GOT3 (cell line): ENCODE measurements at places on chromosomes 6 and 20.

GRCh38 chr20:14865169-14865568 is 527.8 kb upstream of the FLRT3 start:
- no peak for DNase-seq

DNA sequence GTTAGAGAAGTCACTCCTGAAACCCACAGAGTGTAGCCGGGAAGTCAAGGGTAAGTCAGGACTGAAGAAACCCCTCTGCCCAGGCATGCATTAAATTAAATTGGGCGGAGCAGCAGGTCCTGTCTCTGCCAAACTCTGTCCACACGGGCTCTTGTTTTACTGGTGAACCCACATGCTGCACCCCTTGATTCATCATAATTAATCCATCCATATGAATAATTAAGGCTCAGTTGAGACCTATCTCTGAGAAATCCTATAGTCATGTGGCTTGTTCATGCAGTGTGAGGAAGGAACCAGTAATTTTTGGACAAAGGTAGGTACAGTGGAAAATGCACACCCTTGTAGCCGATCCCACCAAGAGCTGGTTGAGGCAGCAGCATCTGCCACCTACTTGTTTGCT is 43.0 kb downstream of the PXDC1 start:
- DNase-seq = no peak

DNA sequence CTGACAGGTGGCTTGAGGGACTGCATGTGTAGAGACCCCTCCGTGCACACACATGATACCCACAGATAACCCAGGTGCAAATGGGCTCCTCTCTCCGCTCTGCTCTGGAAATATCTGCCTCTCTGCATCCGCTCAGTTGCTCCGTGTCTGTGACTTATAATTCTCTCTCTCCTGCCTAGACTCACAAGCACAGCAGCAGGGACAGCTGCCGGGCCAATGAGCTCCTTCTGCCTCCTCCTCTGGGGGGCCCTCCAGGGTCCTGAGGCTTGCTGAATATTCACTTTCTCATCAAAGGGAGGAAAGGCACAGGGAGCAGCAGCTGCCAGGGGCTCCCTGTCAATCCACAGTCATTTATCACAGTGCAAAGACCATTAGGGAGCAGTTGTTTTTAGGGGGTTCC is 24.1 kb downstream of the LRFN2 start:
- DNase-seq = no peak

GRCh38 chr6:149410557-149410956 is 10.5 kb downstream of the SUMO4 start:
- DNase-seq = no peak

- no peak for DNase-seq
Measured at GRCh38 chr6:130218134-130218533, 4.6 kb downstream of the SAMD3 start.

DNA sequence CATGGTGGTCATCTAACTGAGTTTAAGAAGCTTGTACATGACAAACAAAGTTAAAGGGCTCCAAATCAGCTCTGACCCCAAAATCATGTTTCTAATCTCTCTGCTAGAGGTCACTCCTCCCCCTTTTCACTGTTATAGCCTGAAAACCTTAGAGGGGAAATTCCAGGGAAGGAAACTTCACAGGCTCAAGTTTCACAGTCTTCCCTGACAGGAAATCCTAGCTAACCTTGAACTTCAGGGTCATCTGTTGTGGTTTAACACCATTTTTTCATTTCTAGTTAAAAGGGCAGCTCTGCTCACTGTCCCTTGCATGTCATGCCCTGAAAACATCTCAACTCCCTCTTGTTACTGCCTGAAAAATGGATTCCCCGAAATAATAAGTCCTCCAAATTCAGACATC is 104.4 kb upstream of the BMP2 start:
- no peak for DNase-seq

DNA sequence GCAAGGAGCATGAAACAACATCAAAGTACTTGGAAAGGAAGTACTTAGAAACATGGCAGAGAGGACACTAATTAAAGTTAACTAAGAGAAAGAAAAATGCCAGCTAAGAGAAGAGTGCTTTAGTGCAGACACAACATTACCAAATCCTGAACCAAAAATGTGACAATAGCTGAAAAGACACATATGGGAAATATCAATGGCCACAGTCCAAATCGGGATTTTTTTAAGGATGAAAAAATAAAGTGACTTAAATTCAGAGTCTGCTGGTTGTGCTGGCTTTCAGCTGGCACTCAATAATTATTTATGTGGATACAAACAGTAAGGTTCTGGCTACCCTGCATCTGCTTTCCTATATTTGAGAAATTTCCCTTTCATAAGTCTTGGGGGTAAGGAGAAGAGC is 12.6 kb upstream of the DST start:
- no peak for DNase-seq

GRCh38 chr20:17225851-17226409 is 910 bp upstream of the PCSK2 start:
- DNase-seq = no peak

DNA sequence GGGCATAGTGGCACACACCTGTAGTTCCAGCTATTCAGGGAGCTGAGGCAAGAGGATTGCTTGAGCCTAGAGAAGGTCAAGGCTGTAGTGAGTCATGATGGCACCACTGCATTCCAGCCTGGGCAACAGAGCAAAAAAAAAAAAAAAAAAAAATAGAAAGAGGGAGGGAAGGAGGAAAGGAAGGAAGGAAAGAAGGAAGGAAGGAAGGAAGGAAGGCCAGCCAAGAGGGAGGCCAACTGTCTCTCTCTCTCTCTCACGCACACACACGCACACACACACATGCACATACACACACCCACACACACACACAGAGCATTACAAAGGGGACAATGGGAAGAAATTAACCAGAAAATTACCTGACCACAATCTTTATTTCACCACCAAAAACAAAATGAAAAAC is 50.6 kb upstream of the COL9A1 start:
- no peak for DNase-seq
